ENCODE measurements at places on chromosomes 16 and 17. TPM values are rescaled to one million over a fixed set of nuclear protein-coding genes. Genes with fewer than 3 reads are reported as not detected.

TBC1D3 gene
- 0.07 TPM for total RNA-seq

KRTAP3-1 gene
- not detected for total RNA-seq

PLA2G10 gene
- total RNA-seq = 0.49 TPM

NEUROD2 gene
- total RNA-seq = not detected

CNGB1 gene
- total RNA-seq = 0.49 TPM

MIF4GD gene
- total RNA-seq = 38.0 TPM

ABCC11 gene
- 0.22 TPM for total RNA-seq

TMEM235 gene
- not detected for total RNA-seq

RHBDF2 gene
- total RNA-seq = 59.1 TPM

SOCS3 gene
- total RNA-seq = 27.6 TPM

OR4D1 gene
- total RNA-seq = not detected

SLFN12L gene
- total RNA-seq = not detected

MEFV gene
- 0.12 TPM for total RNA-seq

CES5A gene
- total RNA-seq = not detected

OGFOD1 gene
- total RNA-seq = 66.1 TPM

MRPL28 gene
- total RNA-seq = 139 TPM

Measured in A549 treated with Mapracorat at 1 μM for 4 hours (cell line).